Activated naive CD4-positive, alpha-beta T cell treated with anti-CD3 and anti-CD28 coated beads, Interleukin-2, amount 50 U/mL, for 72 hours (primary cell): ENCODE measurements at places on chromosomes 5 and 9.

DNA sequence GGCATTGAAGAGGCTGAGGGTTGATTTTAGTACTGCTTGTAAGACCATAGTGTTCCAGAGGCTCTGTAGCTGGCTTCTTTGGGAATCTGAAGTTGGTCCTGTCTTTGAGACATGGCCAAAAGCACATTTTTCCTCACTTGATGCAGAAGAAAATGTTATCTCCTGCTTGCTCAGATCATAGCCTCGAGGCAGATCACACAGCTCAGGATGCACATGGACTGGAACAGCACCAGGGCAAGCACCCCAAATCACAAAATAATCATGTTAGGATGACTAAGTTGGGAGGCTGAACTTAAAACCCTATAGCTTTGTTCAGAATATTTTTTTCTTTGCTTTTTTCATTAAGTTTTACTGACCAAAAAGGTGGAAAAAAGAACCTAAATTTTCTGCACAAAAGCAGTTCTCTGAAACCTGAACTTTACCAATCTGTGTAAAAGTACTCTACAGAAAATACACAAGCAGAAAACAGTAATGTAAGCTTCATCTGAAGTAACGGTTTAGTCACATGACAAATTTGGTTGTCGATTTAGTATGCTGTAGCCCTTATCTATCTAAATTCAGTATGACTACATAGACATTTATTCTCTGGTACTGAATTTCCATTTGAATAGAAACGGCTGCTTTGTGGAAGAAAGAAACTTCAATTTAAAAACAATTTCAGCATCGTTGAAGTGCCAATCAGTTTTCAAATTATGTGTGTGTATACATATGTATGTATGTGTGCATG is 3.4 kb downstream of the KLHL9 start:
- no peak for DNase-seq

GRCh38 chr5:8844206-8844605 is 701.7 kb downstream of the SEMA5A start:
- no peak for DNase-seq

- no peak for DNase-seq
Observed at GRCh38 chr5:135859641-135860040, 25.2 kb downstream of the SLC25A48 start.

- no peak for DNase-seq
Observed at GRCh38 chr9:112334432-112334841, 1.0 kb upstream of the PTBP3 start.
